ENCODE measurements at places on chromosomes 6 and 20.

DNA sequence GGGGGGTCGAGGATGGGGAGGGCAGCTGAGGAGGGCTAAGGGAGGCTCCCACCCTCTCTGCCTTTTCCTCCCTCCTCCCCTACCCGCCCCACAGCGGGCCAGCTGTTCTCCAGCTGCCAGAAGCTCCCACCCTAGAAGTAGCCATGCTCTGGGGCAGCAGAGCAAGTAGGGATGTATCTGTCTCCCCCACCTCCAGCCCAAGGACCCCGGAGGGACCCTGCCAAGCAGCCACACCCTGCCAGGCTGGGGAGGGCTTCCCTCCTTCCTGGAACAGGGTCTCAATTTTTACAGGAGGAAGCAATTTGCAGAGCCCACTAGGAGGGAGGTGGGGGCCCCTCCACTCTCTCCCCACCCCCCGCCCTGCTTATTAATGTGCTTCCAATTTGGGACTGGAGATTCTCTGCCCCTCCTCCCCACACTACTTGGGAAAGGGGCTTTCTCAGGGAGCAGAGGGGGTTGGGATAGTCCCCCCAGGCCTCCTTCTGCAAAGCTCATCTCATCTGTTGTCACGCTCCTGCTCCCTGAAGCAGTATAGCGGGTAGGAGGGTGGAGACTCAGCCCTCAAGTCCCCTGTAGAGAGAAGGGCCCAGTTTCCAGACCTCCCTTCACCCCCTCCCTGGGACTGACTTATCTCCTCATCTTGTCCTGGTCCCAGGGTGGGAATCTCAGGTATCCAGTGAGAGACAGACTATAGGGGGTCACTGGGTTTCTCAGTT lies 4.5 kb downstream of the TEAD3 start:
- DNase-seq = no peak

GRCh38 chr6:144647971-144648651 lies 363.0 kb downstream of the UTRN start:
- DNase-seq = no peak

DNA sequence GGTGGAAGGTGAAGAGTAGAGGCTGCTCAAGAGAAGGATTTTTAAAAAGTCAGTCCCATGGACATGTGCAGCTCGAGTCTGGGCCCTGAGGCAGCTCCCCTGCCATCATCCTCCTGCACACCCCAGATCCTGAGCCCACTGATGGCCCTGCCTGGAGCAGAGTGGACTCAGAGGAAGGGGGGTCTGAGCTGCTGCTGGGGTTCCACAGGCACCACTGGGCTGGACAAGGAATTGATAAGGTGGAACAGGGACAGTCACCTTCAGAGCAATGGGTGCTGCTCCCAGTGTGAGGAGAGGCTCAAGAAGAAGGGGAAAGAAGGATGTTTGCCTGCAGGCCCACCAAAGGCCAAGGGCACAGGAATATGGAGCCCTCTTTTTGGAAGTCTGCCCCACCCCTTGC lies 6.2 kb downstream of the ULBP2 start:
- no peak for DNase-seq

DNA sequence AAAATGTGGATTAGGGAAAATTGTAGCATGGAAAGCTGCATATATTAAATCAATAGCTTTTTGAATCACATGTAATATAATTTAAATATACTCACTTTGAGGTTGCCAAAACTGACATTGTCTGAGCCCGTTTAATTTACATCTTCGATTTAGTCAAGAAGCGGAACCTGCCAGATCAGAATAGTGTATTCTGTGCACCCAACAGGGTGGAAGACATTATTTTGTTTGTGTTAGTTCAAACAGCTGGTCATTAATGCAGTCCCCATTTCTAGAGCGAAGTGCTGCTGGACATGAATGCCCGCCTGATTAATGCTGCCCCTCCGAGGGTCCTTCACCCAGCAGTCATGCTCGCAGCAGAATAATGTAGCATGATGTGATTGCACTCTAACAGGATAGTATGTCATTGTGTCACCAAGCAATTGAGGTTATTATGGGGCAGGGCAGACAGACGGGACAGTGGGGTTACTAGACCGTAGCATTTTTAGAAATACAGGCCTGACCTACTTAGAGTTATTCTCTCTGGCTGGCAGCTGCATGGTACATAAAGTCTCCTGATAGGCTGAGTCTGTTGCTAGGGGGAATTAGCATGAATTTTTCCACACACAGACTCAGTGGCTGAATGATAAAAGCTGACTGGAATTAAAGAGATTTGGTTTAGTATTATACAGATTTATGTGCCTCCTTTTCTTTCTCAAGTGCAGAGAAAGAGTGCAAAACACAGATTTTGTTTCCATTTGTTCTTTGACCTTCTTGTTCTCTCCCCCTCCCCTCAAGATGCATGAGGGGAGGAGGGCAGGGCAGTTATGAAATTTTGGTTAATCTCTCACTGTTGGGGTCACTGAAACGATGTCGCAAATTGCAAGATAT lies 147.1 kb downstream of the PRL start:
- DNase-seq = no peak

- DNase-seq = no peak
Observed at GRCh38 chr6:380234-381218, 11.0 kb upstream of the IRF4 start.

- no peak for DNase-seq
Observed at GRCh38 chr20:61763740-61764400, 301.8 kb downstream of the TAF4 start.

DNA sequence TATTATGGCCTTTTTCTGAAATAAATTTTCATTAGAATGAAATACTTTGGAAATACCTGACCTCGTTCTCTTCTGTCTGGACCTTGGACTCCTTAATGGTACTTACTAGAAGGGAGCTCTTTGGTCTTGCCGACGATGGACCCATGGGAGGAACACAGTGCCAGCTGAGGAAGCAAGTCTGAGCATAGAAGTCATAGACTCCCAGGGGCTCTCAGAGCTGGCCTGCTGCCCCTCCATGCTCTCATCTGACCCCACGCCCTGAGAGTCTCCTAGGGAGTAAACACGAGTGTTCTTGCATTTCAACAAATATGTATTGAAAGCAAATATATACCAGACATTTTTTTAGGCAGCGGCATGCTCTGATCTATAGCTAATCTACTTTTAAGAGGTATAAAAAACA lies 87.8 kb downstream of the PLEKHG1 start:
- no peak for DNase-seq

DNA sequence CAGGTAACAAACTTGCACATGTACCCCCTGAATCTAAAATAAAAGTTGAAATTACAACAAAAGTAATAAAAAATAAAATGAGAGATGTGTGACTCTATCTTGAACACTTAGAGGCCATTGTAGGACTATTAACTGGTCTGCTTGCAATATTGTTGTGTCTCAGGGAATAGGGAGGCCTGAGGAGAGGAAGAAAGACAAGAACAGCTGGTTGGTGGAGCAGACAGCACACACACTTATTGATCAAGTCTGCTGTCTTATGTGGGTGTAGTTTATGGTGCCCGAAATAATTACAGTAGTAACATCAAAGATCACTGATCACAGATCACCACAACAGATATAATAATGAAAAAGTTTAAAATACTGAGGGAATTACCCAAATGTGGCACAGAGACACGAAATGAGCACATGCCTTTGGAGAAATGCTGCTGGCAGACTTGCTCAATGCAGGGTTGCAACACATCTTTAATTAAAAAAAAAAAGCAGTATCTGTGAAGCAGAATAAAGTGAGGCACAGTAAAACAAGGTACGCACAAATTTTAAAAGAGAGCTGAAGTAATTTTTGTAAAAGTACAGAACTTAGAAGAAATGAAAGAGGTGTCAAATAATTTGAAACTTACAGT lies 110.1 kb upstream of the HDAC2 start:
- DNase-seq = no peak

- DNase-seq = no peak
Observed at GRCh38 chr20:63107449-63108200, 100.9 kb upstream of the BHLHE23 start.

DNA sequence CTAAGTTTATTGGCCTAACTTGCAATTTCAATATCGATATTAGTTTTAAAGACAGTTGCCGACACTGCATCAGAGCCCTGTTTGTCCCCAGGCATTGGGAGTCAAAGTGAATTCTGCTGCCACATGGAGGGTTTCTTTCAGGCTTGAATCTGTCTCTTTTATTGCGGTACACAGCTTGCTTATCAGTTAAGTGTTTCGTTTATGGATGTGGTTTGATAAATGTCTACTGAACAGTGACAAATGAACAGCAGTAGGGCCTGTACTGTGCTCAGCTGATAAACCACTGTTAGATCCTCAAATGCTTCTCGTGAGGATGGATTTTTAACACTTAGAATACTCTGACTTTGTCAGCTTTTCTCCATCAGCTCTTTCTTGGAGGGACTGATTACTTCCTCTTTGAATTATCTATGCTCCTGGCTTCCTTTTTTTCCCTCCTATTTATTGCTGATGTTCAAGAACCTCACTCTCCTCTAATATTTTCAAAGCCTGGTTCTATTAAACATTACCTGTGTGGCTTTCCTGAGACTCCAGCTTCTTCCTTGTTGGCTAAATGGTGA lies 240.8 kb downstream of the PLCB1 start:
- no peak for DNase-seq

DNA sequence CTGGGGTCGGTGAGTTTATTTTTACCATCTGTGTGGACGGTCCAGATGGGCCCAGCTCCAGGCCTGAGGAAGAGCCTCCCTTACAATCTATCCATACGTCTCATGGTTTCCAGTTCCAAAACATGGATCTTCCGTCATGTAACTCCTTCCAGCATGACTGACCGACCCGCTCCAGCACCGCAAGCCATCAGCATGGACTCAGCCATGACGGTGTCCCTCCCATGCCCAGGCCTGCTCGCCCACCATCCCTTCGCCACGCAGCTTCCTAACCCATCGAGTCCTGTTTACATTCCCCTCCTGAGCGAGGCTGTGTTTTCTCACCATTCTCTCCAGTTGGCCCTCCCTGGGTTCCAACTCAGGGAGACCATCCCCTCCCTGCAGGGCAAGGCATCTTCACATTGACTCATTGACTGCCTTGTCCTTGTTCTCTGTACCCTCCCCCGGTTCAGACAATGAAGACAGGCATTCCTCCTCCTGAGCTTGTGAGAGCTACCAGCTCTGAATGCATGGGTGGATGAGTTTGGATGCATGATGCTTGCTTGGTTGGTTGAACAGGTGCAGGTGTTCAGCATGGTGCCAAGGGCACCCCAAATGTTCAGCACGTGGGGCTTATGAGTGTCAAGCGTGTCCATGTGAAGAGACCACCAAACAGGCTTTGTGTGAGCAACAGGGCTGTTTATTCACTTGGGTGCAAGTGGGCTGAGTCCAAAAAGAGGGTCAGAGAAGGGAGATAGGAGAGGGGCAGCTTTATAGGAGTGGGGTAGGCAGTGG lies 235.8 kb downstream of the SMOC2 start:
- DNase-seq = no peak

- no peak for DNase-seq
Observed at GRCh38 chr6:147999001-147999540, 343.6 kb upstream of the SASH1 start.

- DNase-seq = no peak
Observed at GRCh38 chr20:10568032-10568431, 105.8 kb downstream of the JAG1 start.

- no peak for DNase-seq
Observed at GRCh38 chr6:124661097-124661661, 301.1 kb upstream of the RNF217 start.

GRCh38 chr6:5215159-5215558 lies 45.6 kb downstream of the LYRM4 start:
- no peak for DNase-seq

DNA sequence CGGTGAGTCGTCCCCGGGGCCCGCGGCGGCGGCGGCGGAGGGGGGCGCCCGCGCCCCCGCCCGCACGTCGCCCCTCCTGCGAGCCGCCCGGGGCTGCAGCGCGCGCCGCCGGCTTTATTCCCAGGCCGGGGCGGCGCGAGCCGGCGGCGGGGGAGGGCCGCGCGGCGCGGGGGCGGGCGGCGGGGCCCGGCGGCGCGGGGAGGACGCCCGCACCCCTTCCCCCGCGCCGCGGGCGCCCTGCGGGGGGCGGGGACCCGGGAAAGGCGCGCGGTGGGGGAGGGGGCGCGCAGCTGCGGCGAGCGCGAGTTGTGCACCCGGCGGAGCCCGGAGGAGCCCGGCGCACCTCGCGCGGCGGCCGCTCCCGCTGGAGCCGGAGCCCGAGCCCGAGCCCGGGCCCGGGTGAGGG lies 646 bp downstream of the HMGA1 start:
- DNase-seq = peak; percentile 53

DNA sequence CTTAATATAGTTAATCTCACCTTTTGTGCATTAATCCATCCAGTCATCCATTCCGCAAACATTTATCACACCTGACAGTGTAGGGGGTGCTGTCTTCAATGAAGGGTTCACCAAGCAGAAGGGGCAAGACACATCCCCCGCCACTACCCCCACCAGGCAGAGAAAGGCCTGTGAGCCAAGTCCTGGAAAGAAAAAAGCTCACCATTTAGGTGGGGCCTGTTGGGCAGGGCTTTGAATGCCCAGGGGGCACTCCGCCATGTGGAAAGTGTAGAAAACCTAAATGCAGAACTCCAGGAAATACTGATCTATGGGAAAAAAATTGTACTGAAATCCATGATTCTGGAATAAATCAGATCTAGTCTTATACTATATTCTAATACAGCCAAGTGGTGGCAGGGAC lies 4.8 kb upstream of the STX16 start:
- no peak for DNase-seq

- peak; percentile 16 for DNase-seq
Observed at GRCh38 chr20:49699200-49699992, 14.3 kb downstream of the B4GALT5 start.

DNA sequence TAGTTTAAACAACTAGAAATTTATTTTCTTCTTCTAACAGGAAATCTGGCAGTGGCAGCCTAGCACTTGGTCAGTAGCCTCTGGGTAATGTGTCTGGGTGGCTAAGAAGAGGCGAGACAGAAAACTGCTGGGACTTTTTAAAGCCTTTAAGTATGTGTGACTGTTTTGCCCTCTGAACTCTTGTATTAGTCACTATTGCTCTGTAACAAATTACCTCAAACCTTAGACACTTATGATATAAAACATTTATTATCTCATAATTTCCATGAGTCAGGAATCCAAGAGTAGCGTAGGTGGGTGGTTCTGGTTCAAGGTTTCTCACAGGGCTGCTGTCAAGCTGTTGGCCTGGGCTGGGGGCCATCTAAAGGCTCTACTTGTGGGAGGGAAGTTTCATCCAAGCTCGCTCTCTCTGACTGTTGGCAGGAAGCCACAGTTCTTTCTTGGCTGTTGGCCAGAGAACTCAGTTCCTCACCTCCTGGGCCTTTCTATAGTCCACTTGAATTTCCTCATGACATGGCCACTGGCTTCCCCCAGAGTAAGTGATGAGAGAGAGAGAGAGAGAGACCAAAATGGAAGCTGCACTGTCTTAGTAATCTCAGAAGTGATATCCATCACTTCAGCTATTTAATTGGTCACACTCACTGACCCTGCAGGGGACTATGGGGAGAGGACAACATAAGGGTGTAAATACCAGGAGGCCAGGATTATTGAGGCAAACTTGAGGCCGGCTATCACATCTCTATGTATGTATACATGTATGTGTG lies 17.4 kb upstream of the TBC1D22B start:
- DNase-seq = peak; percentile 67

DNA sequence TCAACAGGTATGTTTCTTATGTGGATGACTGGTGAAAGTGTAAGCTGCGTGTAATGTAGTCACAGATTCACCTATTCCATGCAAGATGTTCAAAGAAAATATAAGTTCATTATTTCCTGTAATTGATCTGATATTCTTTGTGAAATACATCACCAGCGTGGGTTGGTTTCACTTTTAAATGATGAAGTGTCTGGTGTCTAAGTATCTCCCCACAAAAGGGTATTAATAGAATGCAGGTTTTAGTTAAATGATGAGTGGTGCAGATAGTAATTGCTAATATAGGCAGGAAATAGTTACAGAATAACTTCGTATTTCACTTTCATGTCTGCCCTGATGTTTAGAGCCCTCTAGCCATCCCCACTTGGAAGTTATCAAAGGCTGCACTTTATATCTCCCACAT lies 22.2 kb downstream of the PGBD1 start:
- DNase-seq = no peak

All from CD4-positive, alpha-beta T cell treated with Interleukin-6 for 4 hours (primary cell).